Thoracic aorta endothelial cell (primary cell): ENCODE measurements at places on chromosomes 13 and 19. TPM values are rescaled to one million over a fixed set of nuclear protein-coding genes. Genes with fewer than 3 reads are reported as not detected.

The SACS gene
- 175 and 179 TPM in 2 replicates for total RNA-seq

The S1PR5 gene
- not detected in 2 replicates for total RNA-seq

The CYP4F12 gene
- not detected in 2 replicates for total RNA-seq

The DIRAS1 gene
- 0.13 and 0.14 TPM in 2 replicates for total RNA-seq

The FUT6 gene
- total RNA-seq: not detected in 2 replicates

The LGALS14 gene
- total RNA-seq: not detected in 2 replicates

The TSSK6 gene
- 0.57 and 1.1 TPM in 2 replicates for total RNA-seq

The MARCHF2 gene
- 56.3 and 64.6 TPM in 2 replicates for total RNA-seq

The PNMA8B gene
- total RNA-seq: 0.13 and 0.14 TPM in 2 replicates

The SHC2 gene
- total RNA-seq: 1.7 and 2.0 TPM in 2 replicates

The ZNF470 gene
- total RNA-seq: 3.5 and 3.7 TPM in 2 replicates

The UPK1A gene
- total RNA-seq: not detected in 2 replicates

The IRS2 gene
- total RNA-seq: 0.79 and 1.1 TPM in 2 replicates

The C19orf67 gene
- total RNA-seq: not detected in 2 replicates

The TLE6 gene
- total RNA-seq: 0.93 and 1.6 TPM in 2 replicates

The CPAMD8 gene
- total RNA-seq: 0.22 and 0.66 TPM in 2 replicates

The ZNF28 gene
- 14.6 and 16.6 TPM in 2 replicates for total RNA-seq

The ZNF577 gene
- total RNA-seq: 4.8 and 7.4 TPM in 2 replicates

The SERTAD1 gene
- total RNA-seq: 8.8 and 13.4 TPM in 2 replicates

The PPP1R15A gene
- 35.7 and 43.0 TPM in 2 replicates for total RNA-seq

The AP2S1 gene
- total RNA-seq: 179 and 185 TPM in 2 replicates
